Stimulated activated CD4-positive, alpha-beta T cell treated with anti-CD3 and anti-CD28 coated beads, Interleukin-1b, Interleukin-23, amount 100 ng/mL, for 4 hours (primary cell): ENCODE measurements at places on chromosomes 6 and 20.

DNA sequence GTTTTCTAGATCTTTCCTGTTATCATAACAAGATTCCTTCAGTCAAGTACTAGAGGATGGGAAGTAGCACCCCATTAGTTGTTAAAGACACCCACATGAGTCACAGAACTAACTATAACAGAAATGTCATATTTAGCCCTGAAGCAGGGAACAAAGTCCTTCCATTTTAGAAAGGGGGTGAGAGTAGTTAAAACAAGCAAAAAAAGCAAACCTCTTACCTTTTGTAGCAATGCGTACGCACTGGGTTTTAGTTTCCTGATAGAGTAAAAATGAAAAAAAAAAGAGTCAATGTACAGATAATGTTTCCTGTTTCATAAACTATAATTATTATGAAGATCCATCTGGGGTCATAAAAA is 163.7 kb upstream of the THEMIS start:
- no peak for DNase-seq

DNA sequence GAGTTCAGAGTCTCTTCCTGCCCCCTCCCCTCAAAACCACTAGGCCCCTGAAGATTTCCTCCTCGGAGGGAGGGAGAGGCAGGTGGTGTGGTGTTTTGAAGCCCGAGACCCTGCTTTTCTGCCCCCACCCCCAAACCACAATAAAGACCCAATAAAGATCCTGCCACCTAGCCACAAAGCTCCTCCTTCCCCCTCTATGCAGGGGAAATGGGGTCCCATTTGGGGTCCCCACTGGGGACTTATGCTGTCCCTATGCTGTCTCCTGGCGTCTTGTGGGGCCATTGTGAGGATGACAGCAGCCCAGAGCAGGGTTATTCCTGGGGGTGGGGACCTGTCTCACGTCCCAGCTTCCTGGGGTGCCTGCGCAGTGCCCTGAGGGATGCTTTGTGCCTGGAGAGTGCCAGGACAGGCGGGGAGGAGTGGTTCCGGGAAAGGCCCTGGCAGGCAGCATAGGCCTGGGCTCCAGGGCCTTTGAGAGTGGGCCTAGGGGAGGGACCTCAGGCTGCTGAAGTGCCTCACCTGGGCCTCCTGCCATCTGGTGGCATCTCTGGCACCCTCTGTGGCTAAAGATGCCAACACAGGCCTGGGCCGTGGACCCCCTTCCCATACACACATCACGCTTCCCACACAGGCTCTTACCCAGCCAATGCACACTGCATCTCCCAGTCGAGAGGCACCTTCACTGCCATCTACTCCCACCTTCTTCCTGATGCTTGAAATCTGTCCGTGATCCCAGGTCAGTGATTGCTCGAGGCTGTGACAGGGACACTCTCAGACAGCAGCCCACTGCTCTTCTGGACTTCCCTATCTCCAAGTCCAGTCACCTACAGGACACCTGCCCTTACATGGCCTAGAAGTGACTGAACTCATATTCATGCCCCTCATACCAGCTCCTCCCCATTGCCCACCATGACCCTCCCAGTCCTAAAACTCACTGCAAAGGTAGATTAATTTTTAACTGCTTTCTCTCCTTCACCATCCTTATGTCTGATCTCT is 7.9 kb upstream of the ARMC12 start:
- no peak for DNase-seq

DNA sequence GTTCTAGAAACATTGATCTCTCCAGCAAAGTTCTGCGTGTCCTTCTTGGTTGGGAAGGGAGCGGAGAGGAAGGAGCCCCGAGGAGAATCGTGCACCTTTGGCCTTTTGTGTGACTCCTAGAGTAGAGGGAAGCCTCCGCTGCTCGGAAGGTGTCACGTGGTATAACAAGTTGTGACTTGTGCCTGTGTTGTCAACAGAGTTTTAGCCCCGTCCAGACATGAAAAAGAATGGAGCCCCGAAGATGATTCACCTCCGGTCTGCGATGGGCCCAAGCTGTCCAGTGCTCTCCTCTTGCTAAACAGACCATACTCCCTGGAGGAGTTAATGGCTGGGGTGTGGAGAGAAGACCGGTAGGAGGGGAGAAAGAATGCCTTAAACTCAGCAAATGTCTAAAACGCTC is 7.0 kb downstream of the EYA2 start:
- no peak for DNase-seq

DNA sequence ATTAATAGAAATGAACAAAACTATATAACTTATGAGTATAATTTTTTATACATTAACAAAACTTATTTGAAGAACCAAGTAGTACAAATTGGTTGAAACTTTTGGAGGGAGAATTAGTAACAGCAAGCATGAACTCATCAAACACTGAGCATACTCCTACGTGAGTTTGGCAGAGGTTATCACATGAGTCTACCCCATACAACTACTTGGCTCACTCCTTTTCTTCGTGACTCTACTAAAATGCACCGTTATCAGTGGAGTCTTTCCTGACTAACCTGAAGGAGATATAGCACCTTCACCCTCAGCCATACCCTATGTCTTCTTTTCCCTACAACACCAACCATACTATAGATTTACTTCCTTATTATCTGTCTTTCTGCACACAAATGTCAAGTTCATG is 794.2 kb downstream of the TFAP2A start:
- no peak for DNase-seq

DNA sequence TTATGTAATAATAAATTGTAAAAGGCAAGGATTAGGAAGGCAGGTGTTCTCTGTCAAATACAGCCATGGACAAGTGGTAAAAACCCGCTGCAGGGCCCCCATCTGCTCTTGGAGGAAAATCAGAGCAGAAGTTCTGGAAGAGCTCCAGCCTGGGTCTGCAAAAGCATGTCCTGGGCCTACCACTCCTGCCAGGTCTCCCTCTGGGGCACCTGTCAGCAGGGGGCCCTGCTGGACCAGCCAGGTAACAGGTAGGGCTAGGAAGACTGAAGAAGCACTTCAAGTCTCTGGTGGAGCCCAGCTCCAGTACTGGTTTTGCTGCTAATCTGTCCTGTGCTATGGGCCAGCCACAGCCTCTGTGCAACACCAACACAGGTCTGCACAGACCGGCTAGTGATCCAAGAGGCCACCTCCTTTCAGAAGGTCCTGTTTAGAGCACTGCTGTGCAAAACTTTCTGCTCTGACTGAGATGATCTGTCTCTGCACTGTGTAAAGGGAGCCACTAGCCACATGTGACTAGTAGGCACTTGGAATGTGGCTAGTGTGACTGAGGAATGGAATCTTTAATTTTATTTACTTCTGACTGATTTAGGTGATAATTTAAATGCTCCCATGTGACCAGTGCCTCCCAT is 30.2 kb downstream of the RRBP1 start:
- no peak for DNase-seq

DNA sequence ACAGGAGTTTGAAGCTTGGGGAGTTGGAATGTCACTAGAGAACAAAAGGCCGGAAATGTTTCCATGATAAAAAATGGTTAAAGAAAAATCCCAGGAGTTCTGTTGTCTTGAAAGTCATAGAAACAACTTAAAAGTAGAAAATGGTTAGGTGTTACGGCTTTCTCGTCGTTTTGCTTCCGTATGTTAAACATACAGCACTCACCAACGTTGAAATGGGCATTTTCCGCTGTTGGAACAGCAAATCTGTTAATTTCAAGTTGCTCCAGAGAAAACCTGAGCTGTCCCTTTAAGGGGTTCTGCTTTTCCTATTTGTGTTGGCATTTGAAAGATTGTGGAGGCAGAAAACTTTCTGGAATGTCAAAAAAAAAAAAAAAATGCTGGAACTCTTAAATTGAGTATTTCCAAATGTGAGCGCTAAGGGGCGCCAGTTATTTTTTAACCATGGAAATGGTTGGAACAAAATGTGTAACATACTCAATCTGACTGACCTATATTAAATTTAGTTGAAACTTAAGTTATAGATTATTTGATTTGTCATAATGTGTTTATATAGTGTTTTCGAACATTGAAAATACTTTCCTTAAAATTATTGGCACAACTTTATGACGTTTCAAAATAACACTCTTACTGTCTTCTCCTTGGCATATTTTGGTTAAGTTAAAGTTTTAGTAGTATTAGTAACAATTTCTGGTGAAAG is 2.2 kb downstream of the QKI start:
- no peak for DNase-seq

GRCh38 chr6:85644279-85644762 is 1.6 kb upstream of the SYNCRIP start:
- DNase-seq = no peak

GRCh38 chr6:26576929-26577719 is 19.6 kb upstream of the ABT1 start:
- peak; percentile 67 for DNase-seq

DNA sequence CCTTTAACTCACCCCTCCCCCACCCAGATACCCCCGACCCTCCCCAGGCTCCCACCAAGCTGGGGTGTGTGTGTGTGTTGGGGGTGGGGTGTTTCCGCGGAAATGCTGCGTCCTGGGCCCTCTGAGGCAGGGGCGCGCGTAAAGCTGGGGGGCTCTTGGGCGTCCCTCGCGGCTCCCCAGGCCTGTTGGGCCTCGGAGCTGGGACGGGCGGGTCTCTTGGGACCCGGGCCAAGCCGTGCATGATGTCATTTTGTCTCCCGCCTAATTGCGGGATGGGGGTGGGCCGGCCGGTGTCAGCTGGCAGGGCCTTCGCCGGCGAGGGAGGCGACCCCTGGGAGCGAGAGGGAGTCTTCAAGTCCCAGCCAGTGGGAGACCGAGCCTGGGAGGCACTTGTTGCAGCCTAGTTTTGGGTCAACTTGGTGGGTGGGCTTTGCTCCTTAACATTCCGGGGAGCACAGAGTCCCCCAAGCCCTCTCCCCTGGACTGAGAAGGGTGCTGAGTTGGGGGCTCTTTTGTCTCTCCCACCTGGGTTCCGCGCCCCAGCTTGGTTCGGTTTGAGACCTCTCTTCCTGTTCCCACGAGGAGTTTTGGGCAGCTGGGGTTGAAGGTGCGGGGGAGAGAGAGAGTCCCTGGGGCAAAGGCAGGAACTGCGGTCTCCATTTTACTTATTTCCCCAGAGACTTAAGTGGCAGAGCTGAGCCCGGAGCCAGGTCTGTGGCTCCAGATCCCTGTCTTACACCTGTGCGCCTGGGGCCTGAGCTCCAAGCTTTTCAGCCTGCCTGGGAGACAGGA is 623 bp downstream of the MYBL2 start:
- DNase-seq = no peak

DNA sequence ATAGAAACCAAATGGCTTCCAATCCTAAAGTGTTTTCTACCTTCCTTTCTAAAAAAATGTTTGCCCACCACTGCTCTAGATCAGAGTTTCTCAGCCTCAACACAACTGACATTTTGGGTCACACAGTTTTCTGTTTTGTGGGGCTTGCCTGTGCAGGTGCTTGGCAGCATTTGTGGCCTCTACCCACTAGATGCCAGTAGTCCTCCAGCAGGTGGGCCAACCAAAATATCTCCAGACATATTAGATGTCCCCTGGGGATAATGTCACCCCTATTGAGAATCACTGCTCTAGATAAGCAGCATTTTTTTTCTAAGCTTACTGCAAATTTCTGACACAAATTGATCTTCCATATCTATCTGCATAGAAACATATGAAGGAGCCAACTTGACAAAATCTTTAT is 26.3 kb upstream of the EPM2A start:
- no peak for DNase-seq

- no peak for DNase-seq
Observed at GRCh38 chr6:122490607-122491006, 19.0 kb upstream of the SERINC1 start.

DNA sequence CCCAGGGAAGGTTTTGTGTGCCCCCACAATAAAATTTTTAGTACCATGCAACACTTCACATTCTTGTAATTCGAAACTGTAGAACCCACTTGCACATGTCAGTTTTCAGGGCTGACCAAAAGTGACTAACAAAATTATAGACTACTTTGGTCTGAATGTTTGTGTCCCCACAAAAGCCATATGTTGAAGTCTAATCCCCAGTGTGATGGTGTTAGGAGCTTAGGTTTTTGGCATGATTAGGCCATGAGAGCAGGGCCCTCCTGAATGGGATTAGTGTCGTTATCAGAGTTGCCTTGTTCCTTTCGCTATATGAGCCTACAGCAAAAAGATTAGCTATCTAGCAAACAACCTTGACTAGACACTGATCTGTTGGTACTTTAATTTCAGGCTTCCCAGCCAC is 49.0 kb upstream of the TENT5A start:
- DNase-seq = no peak
